Stimulated activated CD8-positive, alpha-beta memory T cell treated with anti-CD3 and anti-CD28 coated beads, Interleukin-4, amount 100 ng/mL, for 4 hours (primary cell): ENCODE measurements at places on chromosomes 3 and 15.

- no peak for DNase-seq
These were observed at the start of gene LAMB2 for GRCh38 chr3:49132437-49133225. TSS of gene LAMB2 (minus strand) at chr3:49133050. CDS start at chr3:49132867, 183 bp downstream.

DNA sequence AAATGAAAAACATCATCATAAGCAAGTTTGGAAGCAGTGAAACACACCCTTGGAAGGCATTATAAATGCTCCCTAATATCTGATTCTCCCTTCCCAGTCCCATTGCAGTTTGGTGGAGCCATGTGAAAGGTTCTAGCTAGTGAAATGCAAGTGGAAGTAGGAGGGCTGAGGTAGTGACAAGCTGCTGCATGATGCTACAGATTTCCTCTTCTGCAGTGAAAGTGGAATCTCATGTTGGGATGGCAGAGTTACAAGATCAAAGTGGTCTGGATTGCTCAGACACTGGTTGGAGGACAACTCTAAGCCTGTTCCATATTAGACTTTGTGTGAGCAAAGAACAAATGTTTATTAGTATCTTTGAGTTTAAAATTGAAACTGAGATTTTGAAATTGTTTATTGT is 3.3 kb upstream of the PDCD6IP start:
- DNase-seq = no peak

GRCh38 chr3:148884261-148884660 is 19.2 kb downstream of the CPA3 start:
- no peak for DNase-seq

GRCh38 chr3:141735770-141736465 is 2.2 kb upstream of the RNF7 start:
- DNase-seq = no peak

DNA sequence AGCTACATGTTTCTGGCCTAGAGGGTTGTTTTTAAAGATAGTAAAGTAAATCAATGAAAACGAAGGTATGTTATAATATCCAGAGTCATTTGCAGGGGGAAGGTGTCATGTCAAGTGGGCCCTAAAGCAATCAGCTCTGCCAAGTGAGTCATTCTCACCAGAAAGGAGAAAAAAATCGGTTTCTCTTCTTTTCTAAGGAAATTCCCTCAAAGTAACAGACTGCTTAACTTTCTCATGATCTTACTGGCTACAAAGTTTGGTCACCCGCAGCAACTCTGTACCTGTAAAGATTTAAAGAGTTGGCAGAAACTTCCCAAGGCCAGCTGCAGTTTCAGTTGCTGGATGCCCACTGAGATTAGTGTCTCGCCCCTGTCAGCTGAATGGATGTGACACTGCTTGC is 5.5 kb upstream of the FSIP1 start:
- no peak for DNase-seq

GRCh38 chr3:68057637-68058320 is 403.4 kb upstream of the SUCLG2 start:
- DNase-seq = peak; percentile 47

GRCh38 chr3:120382941-120383447 is 33.8 kb upstream of the LRRC58 start:
- no peak for DNase-seq

- DNase-seq = no peak
These were observed 204.0 kb downstream of the OSBPL10 start for GRCh38 chr3:31777092-31777491.

GRCh38 chr3:80898211-80898610 is 863.2 kb downstream of the GBE1 start:
- no peak for DNase-seq

- no peak for DNase-seq
These were observed 282.7 kb upstream of the RORA start for GRCh38 chr15:61511756-61512155.
